Umbilical cord (tissue), 2 donors: ENCODE measurements at places on chromosomes 1 and 21. TPM values are rescaled to one million over a fixed set of nuclear protein-coding genes. Genes with fewer than 3 reads are reported as not detected.

- DNase-seq: no peak
Measured at GRCh38 chr1:188584119-188584518, 1755.4 kb downstream of the PLA2G4A start.

GRCh38 chr1:1387098-1388077 lies 11.7 kb downstream of the CCNL2 start:
- DNase-seq: no peak

OPTC gene
- not detected for total RNA-seq

CFHR3 gene
- 22.6 TPM for total RNA-seq

DNA sequence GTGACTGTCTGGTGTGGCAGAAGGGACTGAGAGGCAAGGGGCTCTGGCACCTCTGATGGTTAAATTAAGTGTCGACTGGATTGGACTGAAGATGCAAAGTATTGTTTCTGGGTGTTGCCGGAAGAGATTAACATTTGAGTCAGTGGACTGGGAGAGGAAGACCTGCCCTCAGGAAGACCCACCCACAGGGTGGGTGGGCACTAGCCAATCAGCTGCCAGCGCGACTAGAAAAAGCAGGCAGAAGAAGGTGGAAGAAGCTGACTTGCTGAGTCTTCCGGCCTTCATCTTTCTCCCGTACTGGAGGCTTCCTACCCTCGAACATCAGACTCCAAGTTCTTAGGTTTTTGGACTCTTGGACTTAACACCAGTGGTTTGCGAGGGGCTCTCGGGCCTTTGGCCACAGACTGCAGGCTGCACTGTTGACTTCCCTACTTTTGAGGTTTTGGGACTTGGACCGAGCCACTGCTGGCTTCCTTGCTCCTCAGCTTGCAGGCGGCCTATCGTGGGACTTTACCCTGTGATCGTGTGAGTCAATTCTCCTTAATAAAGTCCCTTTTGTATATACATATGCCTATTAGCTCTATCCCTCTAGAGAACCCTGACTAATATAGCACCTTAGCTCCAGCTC lies 79.6 kb downstream of the KAZN start:
- no peak for DNase-seq

C21orf91 gene
- 10.8 TPM for total RNA-seq
